ENCODE measurements at places on chromosomes 7 and 10. TPM values are rescaled to one million over a fixed set of nuclear protein-coding genes. Genes with fewer than 3 reads are reported as not detected.

ACADSB gene
- 6.9 TPM for total RNA-seq

ADAM12 gene
- total RNA-seq: 13.7 TPM

FGFBP3 gene
- total RNA-seq: 1.1 TPM

PLCE1 gene
- 1.1 TPM for total RNA-seq

MICU1 gene
- 50.1 TPM for total RNA-seq

TRIM24 gene
- 4.9 TPM for total RNA-seq

SGMS1 gene
- 59.2 TPM for total RNA-seq

EIF3B gene
- 180 TPM for total RNA-seq

SPDYE16 gene
- total RNA-seq: 0.06 TPM

NPM3 gene
- 66.5 TPM for total RNA-seq

TMEM196 gene
- total RNA-seq: not detected

ASB15 gene
- total RNA-seq: not detected

PTPRZ1 gene
- total RNA-seq: not detected

UCMA gene
- total RNA-seq: not detected

HECW1 gene
- under 0.01 TPM for total RNA-seq

FOXP2 gene
- total RNA-seq: 2.2 TPM

ADK gene
- total RNA-seq: 47.4 TPM

RNF32 gene
- total RNA-seq: 1.2 TPM

CYP3A4 gene
- total RNA-seq: not detected

BUD23 gene
- total RNA-seq: 73.7 TPM

HYAL4 gene
- total RNA-seq: not detected

GBX1 gene
- total RNA-seq: not detected

CYP3A7 gene
- total RNA-seq: not detected

TEX36 gene
- not detected for total RNA-seq

HOXA11 gene
- not detected for total RNA-seq

ANKRD1 gene
- 2.2 TPM for total RNA-seq

DNAJC12 gene
- total RNA-seq: 2.5 TPM

ELAPOR2 gene
- total RNA-seq: 3.3 TPM

CPED1 gene
- 94.2 TPM for total RNA-seq

GCK gene
- 0.25 TPM for total RNA-seq

EIF5AL1 gene
- 0.53 TPM for total RNA-seq

CHST15 gene
- total RNA-seq: 14.4 TPM

FEZF1 gene
- total RNA-seq: not detected

HOXA1 gene
- total RNA-seq: 0.12 TPM

TWIST1 gene
- 31.2 TPM for total RNA-seq

Measured in aortic smooth muscle cell (primary cell).